ENCODE measurements at places on chromosomes 6 and 20. TPM values are rescaled to one million over a fixed set of nuclear protein-coding genes. Genes with fewer than 3 reads are reported as not detected.

- H3K27ac ChIP-seq, result no peak overlapping the region
- H3K27me3 ChIP-seq, result no peaks in the 10 kb centered on the region
- no peak overlapping the region for H3K4me3 ChIP-seq
Measured at GRCh38 chr6:45645302-45645701, 267.6 kb upstream of the SUPT3H start.

DNA sequence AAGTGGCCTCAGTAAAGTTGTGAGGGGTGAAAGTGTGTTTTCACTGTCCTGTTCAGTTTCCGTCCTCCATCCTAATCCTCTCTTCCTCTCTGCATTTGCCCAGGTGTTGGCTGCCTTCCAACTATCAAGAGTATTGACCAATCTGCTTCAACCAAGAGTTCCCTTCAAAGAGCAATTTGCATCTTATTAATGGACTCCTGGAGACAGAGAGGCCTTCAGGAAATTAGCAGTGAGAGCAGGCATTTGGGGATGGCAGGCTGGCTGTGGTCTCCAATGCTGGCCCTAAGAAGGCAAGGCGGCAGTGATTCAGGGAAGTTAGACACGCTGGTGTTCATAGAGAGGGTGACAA, 77.2 kb downstream of the GPR6 start:
- H3K27me3 ChIP-seq, result no peaks in the 10 kb centered on the region
- H3K27ac ChIP-seq, result no peak overlapping the region
- H3K36me3 ChIP-seq, result no peaks in the 10 kb centered on the region
- H3K4me1 ChIP-seq, result no peaks in the 10 kb centered on the region
- no peak overlapping the region for H3K4me3 ChIP-seq

GRCh38 chr6:2363211-2363610, 117.8 kb upstream of the GMDS start:
- H3K36me3 ChIP-seq, result no peaks in the 10 kb centered on the region
- H3K27me3 ChIP-seq, result no peaks in the 10 kb centered on the region
- no peaks in the 10 kb centered on the region for H3K4me1 ChIP-seq
- DNase-seq, result no peak

The GLP1R gene
- total RNA-seq, result not detected

DNA sequence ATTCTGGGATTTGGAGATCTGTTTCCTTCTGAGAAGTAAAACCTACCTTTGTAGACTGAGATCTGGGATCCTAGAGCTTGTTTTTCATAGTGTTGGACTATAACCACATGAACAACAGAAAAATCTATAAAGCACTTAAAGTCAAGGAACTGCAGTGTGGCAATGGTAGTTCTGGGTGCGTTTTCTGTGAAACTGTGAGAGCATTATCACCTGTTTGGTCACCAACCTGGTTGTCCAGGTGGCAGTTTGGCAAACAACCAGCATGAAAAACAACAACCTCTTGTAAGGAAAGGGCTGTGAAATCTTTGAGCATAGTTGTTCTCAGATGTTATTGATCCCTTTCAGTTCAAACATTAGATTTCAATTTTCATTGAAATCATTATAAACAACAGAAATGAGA, 215.8 kb upstream of the CITED2 start:
- no peaks in the 10 kb centered on the region for H3K36me3 ChIP-seq
- H3K4me1 ChIP-seq, result peaks cover 12% of the 10 kb centered on the region
- H3K27me3 ChIP-seq, result no peaks in the 10 kb centered on the region
- no peak overlapping the region for H3K27ac ChIP-seq
- H3K4me3 ChIP-seq, result no peak overlapping the region

The XKR7 gene
- not detected for total RNA-seq

The MYT1 gene
- total RNA-seq, result 0.23 TPM

The NKAIN4 gene
- total RNA-seq, result not detected

The SLC4A11 gene
- total RNA-seq, result 0.33 TPM

- H3K27ac ChIP-seq, result no peak overlapping the region
- H3K4me3 ChIP-seq, result no peak overlapping the region
- peaks cover 12% of the 10 kb centered on the region for H3K4me1 ChIP-seq
- no peaks in the 10 kb centered on the region for H3K36me3 ChIP-seq
- H3K27me3 ChIP-seq, result no peaks in the 10 kb centered on the region
- DNase-seq, result no peak
Measured at GRCh38 chr6:148846778-148847761, 100.2 kb downstream of the UST start.

DNA sequence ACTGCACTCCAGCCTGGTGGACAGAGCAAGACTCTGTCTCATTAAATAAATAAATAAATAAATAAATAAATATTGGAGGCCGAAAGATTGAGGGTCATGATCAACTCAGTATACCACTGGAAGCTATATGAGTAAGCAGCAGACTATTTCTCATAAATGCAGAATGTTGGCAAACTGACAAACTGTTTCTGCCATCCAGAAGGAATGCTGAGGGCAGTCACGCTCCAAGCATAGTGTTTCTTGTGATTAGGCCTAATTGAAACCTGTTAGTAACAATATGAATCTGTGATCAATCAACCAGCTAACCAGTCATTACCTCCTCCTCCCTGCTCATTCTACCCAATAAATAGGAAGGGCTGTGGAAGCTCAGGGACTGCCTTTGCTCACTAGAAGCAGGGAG, 15.2 kb upstream of the KCNK15 start:
- H3K36me3 ChIP-seq, result no peaks in the 10 kb centered on the region
- no peak overlapping the region for H3K27ac ChIP-seq
- peaks cover 13% of the 10 kb centered on the region for H3K4me1 ChIP-seq
- H3K27me3 ChIP-seq, result no peaks in the 10 kb centered on the region

Measured in ovary (tissue), 10 donors.